ENCODE measurements at places on chromosomes 7 and 10.

- no peak for DNase-seq
Observed at GRCh38 chr10:107264742-107265141, 100.2 kb upstream of the SORCS1 start.

DNA sequence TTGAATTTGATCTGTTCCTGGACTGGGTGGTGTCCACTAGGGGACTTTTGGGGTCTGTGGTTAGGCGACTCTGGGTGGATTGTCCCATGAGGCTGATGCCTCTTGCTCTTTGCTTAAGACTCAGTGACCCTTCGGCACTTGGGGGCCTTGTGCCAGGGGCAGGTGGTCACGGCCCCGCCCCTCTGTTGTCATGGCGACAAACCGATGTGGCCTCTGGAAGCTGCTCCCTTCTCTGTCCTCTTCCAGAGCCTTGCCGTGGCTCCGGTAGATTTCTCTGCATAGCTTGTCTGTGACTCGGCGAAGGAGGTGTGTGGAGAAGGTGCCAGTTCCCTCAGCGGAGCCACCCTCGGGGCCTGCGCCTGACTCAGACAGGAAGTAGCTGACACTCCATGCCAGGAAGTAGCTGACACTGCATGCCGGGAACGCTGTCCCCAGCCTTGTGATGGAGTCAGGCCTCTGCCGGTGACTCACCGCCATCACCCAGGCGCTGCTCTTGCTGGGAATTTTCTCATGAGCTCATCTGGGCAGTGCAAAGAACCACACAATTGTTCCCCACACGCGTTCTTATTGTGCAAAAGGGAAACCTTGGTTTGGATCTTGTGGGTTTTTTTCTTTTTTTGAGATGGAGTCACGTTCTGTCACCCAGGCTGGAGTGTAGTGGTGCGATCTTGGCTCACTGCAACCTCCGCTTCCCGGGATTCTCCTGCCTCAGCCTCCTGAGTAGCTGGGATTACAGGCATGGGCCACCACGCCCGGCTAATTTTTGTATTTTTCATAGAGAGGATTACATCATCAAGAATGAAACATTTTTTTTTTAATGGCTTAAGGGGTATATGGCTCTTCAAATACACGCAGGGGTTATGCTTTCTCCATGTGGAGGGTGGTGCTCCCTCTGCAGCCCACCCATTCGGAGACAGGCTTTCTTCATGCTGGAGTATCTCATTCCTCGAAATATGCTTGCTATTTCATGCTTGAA, 72.6 kb downstream of the PFKFB3 start:
- DNase-seq, result peak; percentile 77

DNA sequence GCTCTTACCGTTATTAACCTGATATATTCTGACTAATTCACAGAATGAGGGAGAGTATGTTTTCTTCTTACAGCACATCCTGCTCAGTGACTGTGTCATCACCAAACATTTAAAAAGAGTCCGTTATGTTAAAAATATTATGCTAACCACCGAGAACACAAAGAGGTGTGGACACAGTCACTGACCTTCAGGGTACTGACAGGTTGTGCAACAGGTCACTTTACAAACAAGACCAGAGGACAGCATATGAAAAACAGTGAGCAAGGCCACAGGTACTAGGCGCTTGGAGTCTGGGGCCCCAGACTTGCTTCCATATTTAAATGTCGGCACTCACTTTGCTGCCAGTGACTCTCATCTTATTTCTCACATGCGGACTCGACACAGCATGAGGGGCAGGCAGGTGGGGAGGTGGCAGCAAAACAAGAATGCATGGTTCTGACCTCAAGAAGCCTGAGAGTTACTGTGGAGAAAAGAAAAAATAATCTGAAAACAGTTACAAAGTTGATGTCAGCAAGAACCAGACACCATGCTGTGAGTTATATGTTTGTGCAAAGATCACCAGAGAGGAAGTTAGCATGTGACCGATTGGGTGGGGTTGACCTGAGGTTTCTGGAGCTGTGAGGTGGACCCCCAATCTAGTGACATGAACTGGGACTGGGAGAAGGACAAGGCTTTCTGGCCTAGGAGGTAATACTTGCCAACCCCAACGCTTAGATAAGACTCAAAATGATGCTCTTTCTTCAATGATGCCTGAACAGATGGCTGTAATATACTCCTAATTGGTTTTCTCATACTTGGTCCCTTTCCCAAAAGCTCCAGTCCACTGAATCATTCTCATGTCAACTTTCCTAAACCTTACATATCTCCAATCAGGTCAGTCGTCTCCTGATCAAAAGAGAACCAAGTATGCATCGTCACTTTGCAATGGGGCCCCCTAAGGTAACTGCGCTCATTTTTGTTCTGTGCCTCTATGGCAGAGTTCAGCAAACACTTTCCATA, 102.4 kb downstream of the HIPK2 start:
- peak; percentile 22 for DNase-seq

DNA sequence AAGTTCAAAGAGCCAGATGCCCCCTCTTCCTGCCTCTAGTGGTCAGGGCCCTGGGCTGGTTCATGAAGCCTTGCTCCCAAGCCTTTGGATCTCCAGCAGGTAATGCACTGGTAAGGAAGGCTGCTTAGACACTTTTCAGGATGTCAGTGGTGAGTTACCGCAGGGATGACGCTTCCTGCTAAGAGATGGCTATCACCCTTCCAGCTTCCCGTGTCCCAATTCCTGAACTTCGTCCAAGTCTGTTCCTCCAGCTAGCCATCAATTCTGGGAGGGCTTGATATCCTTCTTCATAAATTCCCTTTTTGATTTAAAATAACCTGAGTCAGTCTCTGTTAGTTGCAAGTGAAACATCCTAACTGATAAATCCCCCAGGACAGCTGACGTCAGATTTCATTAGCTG, 221.2 kb downstream of the PLXNA4 start:
- no peak for DNase-seq

DNA sequence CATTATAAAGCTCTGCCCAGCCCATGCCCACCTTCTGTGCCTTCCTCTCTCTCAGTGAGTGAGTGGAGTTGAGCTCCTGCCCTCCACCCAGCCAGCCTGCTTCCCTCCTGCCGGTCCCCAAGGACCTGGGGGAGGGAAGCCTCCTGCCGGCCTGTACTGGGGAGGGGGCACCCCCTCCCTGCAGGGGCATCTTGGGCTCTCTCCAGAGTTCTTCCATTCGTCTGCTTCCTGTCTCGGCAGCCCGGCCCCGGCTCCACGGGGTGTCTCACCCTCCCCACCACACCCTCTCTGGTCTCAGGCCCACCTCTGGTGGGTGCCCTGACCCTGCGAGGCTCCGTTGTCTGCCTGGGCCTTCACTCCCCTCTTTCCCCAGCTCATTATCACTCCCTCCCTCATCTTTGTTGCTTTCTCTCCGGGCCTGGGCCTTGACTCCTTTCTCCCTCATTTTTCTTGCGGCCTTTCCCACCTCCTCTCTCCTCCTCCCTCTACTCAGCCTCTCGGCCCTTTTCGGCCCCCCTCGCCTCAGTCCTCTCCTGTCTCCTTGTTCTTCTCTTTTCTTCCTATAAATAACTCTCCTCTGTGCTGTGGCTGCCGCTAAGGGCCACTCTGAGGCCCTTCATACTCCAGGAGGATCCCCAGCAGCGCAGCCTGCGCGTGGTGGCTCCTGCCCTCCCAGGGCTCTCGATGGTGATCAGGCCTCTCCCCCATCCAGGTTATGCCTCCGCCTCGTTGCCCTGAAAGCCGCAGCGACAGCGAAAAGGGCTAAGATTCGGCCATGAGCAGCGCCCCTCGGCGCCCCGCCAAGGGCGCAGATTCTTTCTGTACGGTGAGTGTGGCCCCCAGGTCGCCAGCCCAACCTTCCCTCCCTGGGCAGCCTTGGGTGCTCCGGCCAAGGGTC, 2.1 kb downstream of the SLC4A2 start:
- no peak for DNase-seq

DNA sequence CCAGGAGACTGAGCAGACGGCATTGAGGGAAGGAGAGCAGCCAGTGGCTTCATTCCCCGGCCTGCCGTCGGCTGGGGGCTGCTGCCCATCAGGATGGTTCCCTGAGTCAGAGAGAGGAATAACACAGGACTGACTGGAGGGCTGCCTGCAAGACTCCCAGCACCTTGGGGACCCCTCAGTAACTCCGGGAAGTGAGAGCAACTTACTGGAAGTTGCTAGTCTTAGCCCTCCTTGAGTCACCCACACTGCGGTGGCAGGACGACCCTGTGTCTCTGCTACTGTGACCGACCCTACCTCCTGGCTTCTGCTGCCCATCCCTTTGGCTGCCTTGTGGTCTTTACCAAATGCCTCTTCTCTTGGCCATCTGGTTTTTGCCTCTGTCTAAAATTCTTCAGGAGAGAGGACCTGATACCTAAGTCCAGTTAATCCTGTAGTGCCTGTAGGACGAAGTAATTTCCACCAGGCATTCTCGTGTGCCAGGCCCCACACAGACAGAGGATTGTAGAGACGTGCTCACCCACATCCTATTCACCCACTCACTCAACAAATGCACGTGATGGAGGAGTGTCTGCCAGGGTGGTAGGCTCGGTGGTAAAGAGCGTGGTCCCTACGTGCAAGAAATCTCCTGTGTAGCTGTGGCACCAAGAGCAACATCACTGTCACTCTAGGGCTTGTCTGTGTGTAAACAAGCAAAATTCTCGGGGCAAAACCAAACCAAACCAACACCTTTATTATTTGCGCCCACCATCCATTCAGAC, 156.5 kb downstream of the PRKCQ start:
- no peak for DNase-seq

DNA sequence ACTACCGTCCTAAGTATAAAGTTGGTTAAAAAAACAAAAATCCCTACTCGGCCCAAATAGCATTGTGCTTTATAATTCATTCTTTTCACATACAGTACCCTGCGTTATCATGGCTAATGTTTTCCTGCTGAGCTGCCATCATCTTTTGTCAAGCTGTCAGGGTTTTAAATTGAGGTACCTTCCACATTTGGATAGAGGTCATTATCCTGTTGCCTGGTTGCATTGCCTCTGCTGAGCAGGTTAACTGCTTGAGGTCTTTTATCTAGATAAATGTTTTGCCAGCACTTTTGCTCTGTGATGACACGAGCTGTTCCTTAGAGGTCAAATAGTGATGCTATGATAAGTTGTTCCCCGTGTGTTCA, 94.4 kb upstream of the FZD1 start:
- no peak for DNase-seq

- peak; percentile 47 for DNase-seq
Observed at GRCh38 chr7:117251687-117252086, 71.2 kb downstream of the WNT2 start.

GRCh38 chr10:70600512-70601395, 1.8 kb downstream of the PRF1 start:
- DNase-seq, result no peak

GRCh38 chr7:13496976-13497375, 492.5 kb downstream of the ETV1 start:
- DNase-seq, result no peak
